ENCODE measurements at places on chromosomes 6 and 20. TPM values are rescaled to one million over a fixed set of nuclear protein-coding genes. Genes with fewer than 3 reads are reported as not detected.

- no peak for DNase-seq
- H3K36me3 ChIP-seq: no peaks in the 10 kb centered on the region
Observed at GRCh38 chr20:53384392-53384791, 209.2 kb downstream of the ZNF217 start.

- DNase-seq: no peak
- H3K4me1 ChIP-seq: peaks cover 32% of the 10 kb centered on the region
- peak overlapping the region; percentile 99 for H3K27ac ChIP-seq
- peak overlapping the region; percentile 90 for H3K4me3 ChIP-seq
- H3K36me3 ChIP-seq: no peaks in the 10 kb centered on the region
- H3K27me3 ChIP-seq: no peaks in the 10 kb centered on the region
Observed at GRCh38 chr6:27872642-27873020, 39.6 kb downstream of the OR2B2 start.

DNA sequence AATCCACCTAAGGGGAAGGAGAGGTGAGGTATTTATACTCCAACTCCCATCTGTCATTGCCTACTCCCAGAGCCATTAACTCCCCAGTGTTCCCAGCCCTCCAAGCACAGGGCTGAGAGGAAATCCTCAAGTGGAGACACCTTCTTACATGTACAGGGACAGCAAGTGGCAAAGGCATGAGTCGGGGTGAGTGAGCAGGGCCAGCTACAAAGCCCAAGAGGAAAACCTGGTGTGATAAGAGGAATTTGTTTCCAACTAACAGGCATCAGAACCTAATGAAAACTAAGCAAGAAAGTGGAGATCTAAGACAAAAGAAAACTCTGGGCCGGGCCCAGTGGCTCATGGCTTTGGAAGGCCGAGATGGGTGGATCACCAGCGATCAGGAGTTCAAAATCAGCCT is 70.0 kb upstream of the SRSF6 start:
- DNase-seq: no peak
- H3K27ac ChIP-seq: no peak overlapping the region
- H3K4me1 ChIP-seq: peaks cover 2% of the 10 kb centered on the region
- H3K27me3 ChIP-seq: peaks cover 19% of the 10 kb centered on the region

DNA sequence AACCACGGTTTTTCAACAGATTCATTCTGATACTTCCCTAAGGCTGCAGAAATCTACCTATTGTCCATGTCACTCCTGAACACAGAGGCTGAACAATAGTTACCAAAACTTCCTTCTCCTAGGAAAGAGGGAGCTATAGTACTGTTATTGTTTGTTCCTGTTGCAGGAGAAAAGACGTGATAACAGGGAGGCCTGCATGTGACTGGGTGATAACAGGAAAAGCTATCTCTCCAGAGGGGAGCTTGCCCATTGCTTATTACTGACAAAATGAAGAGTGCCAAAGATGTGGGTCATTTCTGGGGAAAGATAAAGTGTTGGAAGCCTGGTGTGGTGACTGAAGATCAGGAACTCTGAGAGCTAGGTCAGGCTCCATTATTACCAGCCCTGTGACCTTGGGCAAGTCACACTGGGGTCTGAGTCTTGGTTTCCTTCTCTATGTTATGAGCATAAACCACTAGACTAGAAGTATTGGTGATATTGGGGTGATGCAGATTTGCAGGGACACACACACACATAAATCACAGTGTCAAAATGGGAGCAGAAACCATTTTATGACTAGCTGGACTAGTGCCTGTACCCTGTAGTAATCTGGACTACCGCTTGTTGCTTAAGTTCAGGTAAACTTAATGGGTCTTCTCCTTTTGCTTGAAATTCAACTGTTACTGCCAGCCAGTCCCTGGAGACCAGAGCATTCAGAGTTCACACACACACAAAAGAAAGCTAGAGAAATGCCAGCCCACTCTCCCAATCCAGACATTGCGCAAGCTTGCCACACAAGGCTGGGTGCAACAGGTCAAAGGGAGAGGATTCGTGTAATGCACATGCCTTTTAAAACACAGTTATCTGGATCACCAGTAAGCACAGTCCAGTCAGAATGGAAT is 136.0 kb upstream of the CNR1 start:
- H3K36me3 ChIP-seq: no peaks in the 10 kb centered on the region
- H3K27me3 ChIP-seq: no peaks in the 10 kb centered on the region
- H3K4me3 ChIP-seq: no peak overlapping the region
- no peak overlapping the region for H3K27ac ChIP-seq
- H3K4me1 ChIP-seq: peaks cover 18% of the 10 kb centered on the region

Gene ENPP4
- total RNA-seq: 4.8 TPM

- H3K4me1 ChIP-seq: no peaks in the 10 kb centered on the region
- no peak for DNase-seq
- no peak overlapping the region for H3K4me3 ChIP-seq
- H3K27ac ChIP-seq: no peak overlapping the region
- no peaks in the 10 kb centered on the region for H3K27me3 ChIP-seq
- H3K36me3 ChIP-seq: no peaks in the 10 kb centered on the region
Observed at GRCh38 chr6:162387718-162388382, 339.7 kb downstream of the PRKN start.

- no peak overlapping the region for H3K4me3 ChIP-seq
- no peaks in the 10 kb centered on the region for H3K4me1 ChIP-seq
- peaks cover 70% of the 10 kb centered on the region for H3K36me3 ChIP-seq
- H3K27me3 ChIP-seq: no peaks in the 10 kb centered on the region
- DNase-seq: no peak
Observed at GRCh38 chr6:160051390-160051789, 70.2 kb upstream of the SLC22A1 start.

Gene GPSM3
- 8.6 TPM for total RNA-seq

Gene AKAP12
- total RNA-seq: 737 TPM

Gene RAET1L
- total RNA-seq: not detected

DNA sequence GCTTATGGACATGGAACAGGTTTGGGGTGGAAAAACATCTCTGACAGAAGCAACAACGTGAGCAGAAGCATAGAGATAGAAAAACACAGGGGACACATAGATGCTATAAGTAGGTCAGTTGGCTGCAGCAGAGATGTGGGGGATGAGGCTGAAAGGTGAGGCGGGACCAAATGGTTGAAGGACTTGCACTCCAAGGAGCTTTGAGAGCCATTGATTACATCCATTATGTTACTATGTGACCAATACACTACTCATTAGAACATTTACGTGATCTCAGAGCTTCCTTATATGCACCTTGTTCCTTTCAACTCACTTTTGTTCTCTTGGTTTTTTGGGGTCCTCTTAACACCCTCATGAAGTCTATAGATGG is 47.9 kb upstream of the TTPAL start:
- H3K27me3 ChIP-seq: peaks cover 13% of the 10 kb centered on the region
- DNase-seq: no peak
- H3K4me3 ChIP-seq: no peak overlapping the region
- no peaks in the 10 kb centered on the region for H3K36me3 ChIP-seq

DNA sequence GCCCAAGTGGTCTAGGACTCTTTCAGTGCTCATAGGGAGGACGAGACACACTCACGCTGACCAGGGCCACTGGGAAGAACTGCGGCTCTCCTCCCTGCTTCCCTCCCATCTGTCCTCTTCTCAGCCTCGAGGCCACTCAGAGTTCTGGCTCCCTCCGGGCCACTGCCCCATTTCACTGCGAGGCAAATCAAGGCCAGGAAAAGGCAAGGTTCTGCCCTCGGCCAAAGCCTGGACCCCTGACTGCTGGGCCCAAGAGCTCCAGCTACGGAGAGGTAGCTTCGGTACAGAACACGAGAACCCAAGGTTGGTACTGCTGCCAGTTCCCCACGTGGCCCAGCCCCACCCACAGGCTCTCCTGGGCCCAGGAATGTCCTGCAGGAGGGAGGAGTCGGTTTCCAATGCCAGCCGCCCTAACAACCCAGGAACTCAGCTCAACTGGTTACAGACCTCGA is 14.7 kb downstream of the PI16 start:
- peaks cover 46% of the 10 kb centered on the region for H3K36me3 ChIP-seq
- DNase-seq: no peak
- no peak overlapping the region for H3K4me3 ChIP-seq
- H3K27ac ChIP-seq: no peak overlapping the region

DNA sequence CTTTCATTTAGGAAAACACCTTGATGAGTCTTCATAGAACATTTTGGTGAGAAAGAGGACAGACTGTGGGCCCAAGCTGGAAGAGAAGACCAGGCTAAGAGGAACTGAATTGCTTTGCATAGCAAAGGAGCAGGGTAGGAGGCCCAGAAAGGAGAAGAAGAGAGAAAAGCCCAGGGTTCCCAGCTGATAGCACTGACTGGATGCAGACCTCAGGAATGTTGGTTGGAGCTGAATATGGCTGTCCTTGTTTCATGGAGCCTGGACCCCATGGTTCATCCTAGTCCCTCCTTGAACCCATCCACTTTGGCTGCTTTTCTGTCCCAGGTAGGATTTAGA is 18.0 kb upstream of the ZFAND3 start:
- no peak overlapping the region for H3K4me3 ChIP-seq
- no peaks in the 10 kb centered on the region for H3K27me3 ChIP-seq
- H3K4me1 ChIP-seq: peaks cover 11% of the 10 kb centered on the region
- no peak for DNase-seq
- H3K27ac ChIP-seq: no peak overlapping the region
- H3K36me3 ChIP-seq: no peaks in the 10 kb centered on the region

DNA sequence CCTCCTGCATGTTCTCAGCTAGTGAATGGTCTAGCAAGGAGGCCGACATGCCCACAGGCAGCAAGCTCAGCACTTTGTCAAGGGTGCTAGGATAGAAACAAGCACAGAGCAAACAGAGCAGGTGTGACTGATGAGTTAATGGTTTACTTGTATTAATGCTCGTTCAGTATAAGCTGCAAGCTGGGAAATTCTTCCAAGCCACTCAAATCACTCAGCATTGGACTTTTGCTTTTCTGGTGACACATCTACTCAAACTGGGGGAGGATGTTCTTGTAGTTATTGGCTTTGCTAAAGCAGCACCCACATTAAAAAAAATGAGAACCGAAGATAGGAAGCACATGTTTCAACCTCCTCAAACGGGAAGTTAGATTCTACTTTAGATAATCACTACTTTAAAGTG is 43.1 kb upstream of the NEDD9 start:
- H3K4me1 ChIP-seq: peaks cover 31% of the 10 kb centered on the region
- H3K4me3 ChIP-seq: no peak overlapping the region
- no peak for DNase-seq
- no peak overlapping the region for H3K27ac ChIP-seq
- no peaks in the 10 kb centered on the region for H3K36me3 ChIP-seq

GRCh38 chr6:141492521-141493284 is 640.0 kb upstream of the GJE1 start:
- no peak overlapping the region for H3K4me3 ChIP-seq
- no peaks in the 10 kb centered on the region for H3K36me3 ChIP-seq
- H3K4me1 ChIP-seq: no peaks in the 10 kb centered on the region
- H3K27ac ChIP-seq: no peak overlapping the region

DNA sequence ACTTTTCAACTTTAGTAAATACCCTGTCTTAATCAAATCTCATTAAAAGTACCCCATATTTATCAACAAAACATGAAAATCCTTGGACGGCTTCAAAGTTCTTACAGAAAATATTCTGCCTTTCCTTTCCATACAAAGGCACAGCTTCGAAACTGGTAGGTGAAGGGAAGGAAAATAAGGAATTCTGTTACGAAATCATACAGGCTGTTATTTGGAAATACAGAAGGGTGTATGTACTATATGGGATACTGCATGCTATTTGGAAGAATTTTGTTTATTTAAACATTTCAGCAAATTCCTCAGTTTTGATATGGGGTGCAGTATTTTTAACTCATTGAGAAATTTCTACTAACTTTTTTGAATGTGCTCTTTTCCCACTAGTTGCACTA is 138.4 kb upstream of the BTN3A2 start:
- no peak for DNase-seq
- H3K4me3 ChIP-seq: peak overlapping the region; percentile 65
- peak overlapping the region; percentile 96 for H3K27ac ChIP-seq
- peaks cover 14% of the 10 kb centered on the region for H3K4me1 ChIP-seq
- H3K27me3 ChIP-seq: no peaks in the 10 kb centered on the region
- H3K36me3 ChIP-seq: no peaks in the 10 kb centered on the region

DNA sequence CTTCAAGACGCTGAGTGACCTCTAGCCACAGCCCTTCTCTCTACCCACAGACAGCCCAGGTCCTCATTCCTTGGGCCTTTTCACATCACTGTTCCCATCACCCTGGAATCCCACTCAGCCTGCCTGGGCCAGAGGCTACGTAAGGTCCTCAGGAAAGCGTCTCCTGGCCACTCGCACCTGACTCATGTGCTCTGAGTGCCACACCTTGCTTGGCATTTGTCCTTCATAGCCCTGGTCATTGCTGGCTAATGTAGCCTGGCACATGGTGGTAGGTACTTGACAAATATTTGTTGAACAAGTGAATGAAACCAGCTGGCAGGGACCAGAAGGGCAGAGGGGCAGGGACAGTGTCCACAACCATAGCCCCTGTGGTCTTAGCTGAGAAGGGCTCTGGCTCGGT is 50.6 kb upstream of the FANCE start:
- DNase-seq: no peak
- no peak overlapping the region for H3K4me3 ChIP-seq
- H3K36me3 ChIP-seq: no peaks in the 10 kb centered on the region
- H3K4me1 ChIP-seq: peaks cover 8% of the 10 kb centered on the region

Gene OPRM1
- total RNA-seq: not detected

- H3K4me1 ChIP-seq: peaks cover 4% of the 10 kb centered on the region
- H3K36me3 ChIP-seq: peaks cover 8% of the 10 kb centered on the region
- DNase-seq: no peak
Observed at GRCh38 chr6:104771258-104771832, 88.4 kb downstream of the HACE1 start.

Gene RAB44
- not detected for total RNA-seq

Gene PXDC1
- 33.8 TPM for total RNA-seq

GRCh38 chr6:41194386-41194785 is 6.6 kb downstream of the TREML2 start:
- H3K4me3 ChIP-seq: no peak overlapping the region
- no peak overlapping the region for H3K27ac ChIP-seq
- no peak for DNase-seq
- H3K4me1 ChIP-seq: peaks cover 2% of the 10 kb centered on the region
- no peaks in the 10 kb centered on the region for H3K36me3 ChIP-seq
